ENCODE measurements at places on chromosomes 2 and 18. TPM values are rescaled to one million over a fixed set of nuclear protein-coding genes. Genes with fewer than 3 reads are reported as not detected.

The IL36G gene
- not detected for total RNA-seq

The PROM2 gene
- 0.36 TPM for total RNA-seq

The DUSP2 gene
- total RNA-seq = 3.3 TPM

The C2orf66 gene
- total RNA-seq = 0.36 TPM

The RNF125 gene
- total RNA-seq = 0.59 TPM

The PKDCC gene
- total RNA-seq = 4.0 TPM

The APLF gene
- 10.0 TPM for total RNA-seq

The ZNF521 gene
- total RNA-seq = 27.5 TPM

The ANKRD29 gene
- 20.9 TPM for total RNA-seq

Data from osteoblast (primary cell).